Stimulated activated CD4-positive, alpha-beta T cell treated with anti-CD3 and anti-CD28 coated beads, Interleukin-12 subunit alpha, Interleukin-12 subunit beta, amount 100 ng/mL, for 4 hours (primary cell): ENCODE measurements at places on chromosomes 1 and 21.

DNA sequence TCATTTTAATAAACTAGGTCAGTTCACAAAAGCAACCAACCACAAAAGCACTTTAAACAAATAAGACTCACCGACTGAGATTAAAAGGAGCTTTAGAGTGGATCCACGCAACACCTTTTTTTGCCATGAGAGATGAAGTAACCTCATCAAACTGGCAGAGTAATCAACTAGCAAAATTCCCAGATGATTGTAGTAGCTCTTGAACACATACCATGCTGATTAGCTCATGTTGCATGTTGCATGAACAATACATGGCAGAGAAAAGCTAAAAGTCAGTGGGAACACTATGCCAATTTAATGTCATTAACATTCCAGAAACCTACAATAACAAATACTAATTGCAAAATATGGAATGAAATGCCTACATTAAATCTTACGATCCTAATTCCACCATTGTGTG lies 4.1 kb downstream of the WARS2 start:
- no peak for DNase-seq

DNA sequence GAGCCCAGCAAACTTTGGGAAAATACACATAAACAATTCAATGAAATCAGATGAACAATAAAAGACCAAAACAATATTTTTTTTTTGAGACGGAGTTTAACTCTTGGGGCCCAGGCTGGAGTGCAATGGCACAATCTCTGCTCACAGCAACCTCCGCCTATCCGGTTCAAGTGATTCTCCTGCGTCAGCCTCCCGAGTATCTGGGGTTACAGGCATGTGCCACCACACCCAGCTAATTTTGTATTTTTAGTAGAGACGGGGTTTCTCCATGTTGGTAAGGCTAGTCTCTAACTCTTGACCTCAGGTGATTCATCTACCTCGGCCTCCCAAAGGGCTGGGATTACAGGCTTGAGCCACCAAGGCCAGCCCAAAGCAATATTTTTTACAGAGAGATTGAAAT lies 1588.5 kb downstream of the BRINP3 start:
- DNase-seq = no peak

- no peak for DNase-seq
These were observed 50.8 kb upstream of the NEK7 start for GRCh38 chr1:198106011-198106410.

GRCh38 chr1:8554956-8555534 lies 237.1 kb downstream of the SLC45A1 start:
- DNase-seq = no peak

- DNase-seq = no peak
These were observed 324.6 kb upstream of the DUSP10 start for GRCh38 chr1:222066539-222066938.

DNA sequence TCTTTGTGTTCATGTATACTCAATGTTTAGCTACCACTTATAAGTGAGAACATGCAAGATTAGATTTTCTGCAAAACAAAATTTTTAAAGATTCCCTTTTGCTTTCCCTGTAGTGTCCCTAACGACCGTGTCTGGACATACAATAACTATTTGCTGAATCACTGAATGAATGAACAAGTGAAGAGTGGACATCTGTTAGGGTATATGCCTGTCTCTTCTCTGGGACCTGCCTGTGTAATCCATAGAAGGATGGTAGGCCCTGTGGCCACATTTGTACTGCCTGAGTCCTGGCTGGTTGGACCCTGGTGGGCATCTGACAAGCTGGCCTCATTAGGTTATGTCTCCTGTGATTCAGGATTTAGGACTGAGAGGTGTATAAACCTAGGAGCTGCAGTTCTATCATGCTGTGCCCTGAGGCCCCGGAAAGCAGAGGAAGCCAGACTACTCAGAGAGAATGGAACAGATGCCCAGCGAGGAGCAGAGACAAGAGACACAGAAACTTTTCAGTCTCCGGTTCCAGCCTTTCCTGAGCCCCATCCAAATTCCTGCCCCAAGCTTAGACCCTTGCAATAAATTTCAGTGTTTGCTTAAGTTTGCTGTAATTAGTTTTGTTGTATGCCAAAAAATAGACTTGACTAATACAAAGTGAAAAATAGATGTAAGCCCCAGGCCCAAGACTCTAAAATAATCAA lies 7.5 kb upstream of the NCF2 start:
- DNase-seq = no peak

DNA sequence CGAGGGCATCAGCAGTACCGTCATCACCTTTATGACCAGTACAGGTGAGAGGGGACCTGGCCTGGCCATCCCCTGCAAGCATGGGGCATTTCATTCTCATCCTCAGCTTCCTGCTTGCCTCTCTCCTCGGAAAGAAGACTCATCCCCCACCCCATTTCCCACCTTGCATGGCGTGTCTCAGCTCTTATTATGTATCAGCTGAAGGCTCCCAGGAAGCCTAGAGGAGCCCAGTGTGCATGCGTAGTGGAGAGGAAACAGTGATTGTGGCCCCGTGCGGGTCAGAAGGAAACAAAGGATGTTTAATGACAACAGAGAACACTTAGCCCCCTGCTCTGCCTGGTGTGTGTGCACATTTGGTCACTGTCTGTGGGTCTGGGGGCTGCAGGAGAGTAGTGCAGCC lies 40.3 kb upstream of the CNTN2 start:
- no peak for DNase-seq

DNA sequence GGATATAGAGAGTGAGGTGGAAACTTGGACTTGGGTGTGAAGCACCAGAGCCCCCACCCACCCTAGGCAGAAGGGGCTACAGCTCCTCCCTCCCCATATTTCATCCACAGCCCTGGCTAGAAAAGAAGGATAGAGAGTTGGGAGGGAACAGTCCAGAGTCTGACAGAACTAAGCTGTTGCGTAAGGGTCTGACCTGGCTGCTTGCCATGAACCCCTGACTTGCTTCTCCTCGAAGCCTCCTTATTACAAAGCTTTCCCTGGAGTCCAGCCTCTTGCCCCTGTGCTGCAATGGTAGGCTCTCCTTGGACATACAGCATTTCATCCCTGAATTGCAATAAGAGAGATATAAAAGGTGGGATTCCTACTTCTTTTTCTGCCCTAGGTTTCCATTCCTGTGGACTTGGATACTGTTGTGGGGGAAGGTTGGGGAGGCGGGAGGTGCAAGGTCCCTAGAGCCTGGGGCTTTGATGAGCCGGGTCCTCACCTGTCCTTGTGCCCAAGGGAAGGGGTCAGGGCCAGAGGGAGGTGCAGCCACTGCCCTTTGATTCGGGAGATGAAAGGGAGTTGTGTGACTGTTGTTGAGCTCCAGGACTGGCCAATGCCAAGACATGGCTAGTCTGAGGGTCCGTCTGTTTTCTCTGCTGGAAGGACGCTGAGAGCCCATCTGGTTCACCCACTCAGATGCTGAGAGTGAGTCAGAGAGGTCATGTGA lies 2.7 kb downstream of the RHBG start:
- no peak for DNase-seq

GRCh38 chr21:14488672-14489204 lies 57.4 kb downstream of the SAMSN1 start:
- DNase-seq = no peak

- no peak for DNase-seq
These were observed 11.5 kb downstream of the CD58 start for GRCh38 chr1:116559304-116559761.

GRCh38 chr1:92029241-92029922 lies 403 bp upstream of the EPHX4 start:
- DNase-seq = no peak

DNA sequence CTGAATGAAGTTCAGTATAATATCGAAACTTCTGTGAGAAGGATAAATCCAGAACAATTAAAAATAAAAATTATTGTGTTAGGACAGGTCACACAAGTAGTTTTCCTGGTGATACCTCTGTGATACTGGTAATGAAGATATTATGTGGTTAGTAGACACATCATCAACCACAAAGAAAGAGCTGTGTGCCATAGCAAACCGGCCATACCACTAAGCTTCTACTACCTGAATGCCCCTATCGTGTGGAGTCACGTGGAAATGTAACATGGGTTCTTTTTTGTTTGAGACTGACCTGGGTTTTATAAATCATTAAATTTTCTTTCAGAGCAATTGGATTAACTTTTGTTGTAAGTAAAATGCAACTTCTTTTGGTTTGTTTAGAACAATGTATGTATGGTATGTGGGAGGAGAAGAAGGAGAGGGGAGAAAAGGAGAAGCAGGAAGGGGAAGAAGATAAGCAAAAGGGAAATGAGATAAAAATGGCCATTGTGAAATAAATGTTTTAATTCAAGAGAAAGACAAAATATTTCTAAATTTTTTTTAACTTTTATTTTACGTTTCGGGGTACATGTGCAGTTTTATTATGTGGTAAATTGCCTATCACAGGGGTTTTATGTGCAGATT lies 58.2 kb upstream of the LRRC8B start:
- no peak for DNase-seq
